Cardiac fibroblast (primary cell): ENCODE measurements at places on chromosomes 13 and 19.

DNA sequence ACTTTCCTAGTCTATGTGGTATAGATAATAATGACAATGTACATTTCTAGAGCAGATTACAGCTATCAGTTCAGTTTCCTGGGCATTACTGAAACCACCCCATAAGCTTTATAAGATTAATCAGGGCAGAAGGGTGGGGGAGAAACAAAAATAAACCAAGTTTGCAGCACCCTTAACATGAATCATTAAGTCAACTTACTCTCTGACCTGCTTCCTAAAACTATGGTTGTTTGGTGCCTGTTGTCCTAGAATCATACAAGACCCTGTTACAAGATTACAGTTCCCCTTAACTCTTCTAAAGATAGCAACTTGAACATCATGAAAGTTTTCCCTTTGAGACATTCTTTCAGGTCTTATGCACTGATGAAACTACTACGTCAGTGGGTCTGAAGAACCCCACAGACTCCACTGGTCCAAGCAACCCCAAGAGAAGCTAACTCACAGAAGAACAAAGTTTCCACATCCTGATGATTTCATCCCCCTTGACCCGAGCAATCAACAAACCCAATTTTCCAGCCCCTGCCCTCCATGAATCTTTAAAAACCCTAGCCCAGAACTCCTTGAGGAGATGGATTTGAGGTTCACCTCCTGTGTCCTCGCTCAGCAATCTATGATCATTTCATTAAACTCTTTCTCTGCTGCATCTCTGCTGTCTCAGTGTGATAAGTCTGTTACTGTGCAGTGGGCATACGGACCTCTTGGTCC lies 336.5 kb downstream of the FOXO1 start:
- DNase-seq: peak; percentile 66

- no peak for DNase-seq
Measured at GRCh38 chr13:111623743-111624505, 303.5 kb downstream of the TEX29 start.

GRCh38 chr19:35350591-35350990 lies 2.9 kb downstream of the FFAR1 start:
- DNase-seq: no peak

- DNase-seq: no peak
Measured at GRCh38 chr19:504616-505015, 2.7 kb upstream of the TPGS1 start.

DNA sequence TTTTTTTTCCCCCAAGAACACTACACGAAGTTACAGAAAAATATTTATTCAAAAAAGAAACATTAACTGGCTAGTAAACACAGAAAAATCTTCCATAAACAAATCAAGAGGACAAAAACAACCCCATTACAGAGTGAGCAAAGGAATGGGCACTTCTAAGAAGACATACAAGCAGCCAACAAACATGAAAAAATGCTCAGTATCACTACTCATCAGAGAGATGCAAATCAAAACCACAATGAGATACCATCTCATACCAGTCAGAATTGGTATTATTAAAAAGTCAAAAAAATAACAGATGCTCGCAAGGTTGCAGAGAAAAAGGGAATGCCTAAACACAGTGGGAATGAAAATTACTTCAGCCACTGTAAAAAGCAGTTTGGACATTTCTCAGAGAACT lies 131.7 kb downstream of the UGGT2 start:
- DNase-seq: no peak

DNA sequence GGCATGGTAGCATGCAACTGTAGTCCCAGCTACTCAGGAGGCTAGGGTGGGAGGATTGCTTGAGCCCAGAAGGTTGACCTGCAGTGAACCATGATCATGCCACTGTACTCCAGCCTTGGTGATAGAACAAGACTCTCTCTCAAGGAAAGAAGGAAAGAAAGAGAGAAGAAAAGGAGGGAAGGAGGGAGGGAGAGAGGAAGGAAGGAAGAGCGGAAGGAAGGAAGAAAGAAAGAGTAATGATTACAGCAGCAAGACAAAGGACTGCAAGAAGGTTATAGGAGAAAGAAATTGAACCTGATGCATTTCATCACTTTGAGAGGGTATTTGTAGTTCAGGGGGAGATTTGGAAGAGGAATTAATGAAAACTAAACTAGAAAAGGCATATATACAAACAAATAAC lies 155.7 kb downstream of the LACC1 start:
- DNase-seq: no peak

GRCh38 chr19:1223018-1223855 lies 14.6 kb downstream of the CBARP start:
- peak; percentile 60 for DNase-seq

DNA sequence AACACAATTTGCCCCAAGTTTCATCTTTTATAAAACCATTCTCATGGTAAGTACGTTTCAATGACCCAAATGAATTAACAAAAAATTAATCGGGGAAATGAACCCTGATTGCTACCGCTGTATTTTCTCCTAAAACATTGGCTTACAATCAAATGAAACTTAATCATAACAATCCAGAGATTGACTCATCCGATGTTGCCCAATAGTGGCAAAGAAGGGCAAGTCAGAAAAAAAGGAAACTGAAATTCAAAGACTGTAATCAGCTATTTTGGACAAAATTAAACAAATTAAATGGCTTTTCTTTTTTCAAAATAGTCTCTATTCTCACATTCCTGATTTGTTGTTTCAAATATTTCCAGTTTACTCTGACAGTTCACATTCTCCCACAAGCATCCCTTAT lies 3.9 kb upstream of the ACOD1 start:
- peak; percentile 78 for DNase-seq

DNA sequence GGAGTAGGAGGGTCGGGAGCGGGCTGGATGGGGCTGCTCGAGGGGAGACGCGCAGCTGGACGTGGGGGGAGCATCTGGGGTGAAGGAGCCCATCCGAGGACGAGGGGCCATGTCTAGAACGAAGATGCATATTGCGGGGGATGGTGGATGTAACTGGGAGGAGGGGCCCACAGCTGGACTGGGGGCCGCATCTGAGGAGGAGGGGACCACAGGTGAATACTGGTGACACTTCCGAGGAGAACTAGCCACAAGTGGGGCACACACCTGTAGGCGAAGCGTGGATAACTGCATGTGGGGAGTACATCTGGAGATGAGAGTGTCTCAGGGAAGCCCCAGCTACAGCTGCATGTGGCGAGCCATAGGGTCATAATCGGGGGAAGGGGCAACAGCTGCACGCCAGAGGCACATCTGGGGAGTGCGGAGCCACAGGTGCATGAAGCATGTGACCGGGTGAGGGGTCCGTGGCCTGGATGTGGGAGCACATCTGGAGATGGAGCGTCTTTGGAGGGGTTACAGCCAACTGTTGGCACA lies 402 bp downstream of the ZSWIM9 start:
- no peak for DNase-seq

- no peak for DNase-seq
Measured at GRCh38 chr13:79913141-79913827, 427.6 kb downstream of the SPRY2 start.

DNA sequence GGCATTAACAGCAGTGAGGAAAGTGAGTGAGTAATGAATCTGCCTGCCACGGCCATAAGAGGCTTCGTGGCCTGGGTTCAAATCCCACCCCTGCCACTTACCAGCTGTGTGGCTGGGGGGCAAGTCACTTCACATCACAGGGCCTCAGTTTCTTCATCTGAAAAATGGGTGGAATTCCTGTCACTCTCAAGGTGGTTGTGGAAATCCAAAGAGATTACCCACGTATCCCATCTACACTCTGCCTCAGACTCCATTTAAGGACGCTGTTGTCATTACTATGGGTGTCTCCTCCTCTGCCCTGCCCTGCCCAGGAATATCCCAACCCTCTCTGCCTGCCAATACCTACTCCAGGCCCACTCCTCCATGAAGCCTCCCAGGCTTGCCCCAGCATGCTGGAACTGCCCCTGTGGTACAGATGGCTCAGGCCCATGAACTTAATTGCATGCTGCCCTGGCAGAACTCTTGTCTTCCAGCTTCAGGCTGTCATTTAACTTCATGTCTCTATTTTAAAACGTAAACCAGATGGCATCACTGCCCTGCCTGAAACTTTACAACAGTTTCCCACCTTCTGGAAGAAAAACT lies 3.1 kb downstream of the GIPC1 start:
- no peak for DNase-seq

DNA sequence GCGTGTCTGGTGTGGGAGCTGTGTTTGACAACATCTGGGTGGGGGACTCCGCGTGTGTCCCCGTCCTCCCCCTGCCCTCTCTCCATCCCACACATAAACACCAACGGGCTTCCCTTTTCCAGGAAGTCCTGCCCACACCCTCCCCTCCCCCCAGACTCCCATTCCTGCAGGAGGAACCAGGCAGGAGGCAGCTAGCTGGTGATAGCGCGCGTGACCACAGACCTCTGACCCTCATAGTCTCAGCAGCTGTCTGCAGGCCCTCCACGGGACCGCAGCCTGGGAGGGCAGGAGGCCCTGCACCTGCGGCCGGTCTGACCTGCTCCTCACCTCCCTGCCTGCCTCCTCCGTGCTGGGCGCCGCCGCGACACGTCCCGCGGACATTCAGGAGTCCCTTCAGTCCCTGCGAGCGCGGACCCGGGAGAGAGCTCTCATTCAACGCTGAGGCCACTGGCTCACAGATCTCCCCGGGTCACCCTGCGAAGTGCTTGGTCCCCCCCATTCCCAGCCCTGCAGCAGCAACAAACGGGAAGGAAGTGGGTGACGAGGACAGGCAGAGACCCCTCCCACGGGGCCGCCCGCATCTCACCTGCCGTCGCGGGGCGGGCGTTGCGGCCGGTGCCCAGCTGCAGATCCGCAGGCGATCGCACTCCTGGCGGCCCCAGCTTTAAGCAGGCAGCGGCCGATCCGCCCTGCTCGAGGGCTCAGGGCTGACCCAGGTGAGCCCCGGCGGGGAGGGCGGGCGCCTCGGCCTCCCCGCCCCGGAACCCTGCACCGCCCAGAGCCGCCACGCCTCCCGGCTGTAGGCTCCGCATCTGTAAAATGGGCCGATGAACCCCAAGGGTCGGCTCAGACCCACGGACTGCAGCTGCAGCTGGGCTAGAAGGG lies 1.1 kb upstream of the ACP5 start:
- DNase-seq: no peak

- DNase-seq: peak; percentile 62
Measured at GRCh38 chr13:100244431-100244830, 155.5 kb downstream of the PCCA start.

GRCh38 chr13:73040968-73041596 lies 17.7 kb upstream of the KLF5 start:
- DNase-seq: no peak

- peak; percentile 64 for DNase-seq
Measured at GRCh38 chr13:33176526-33176925, 109.0 kb downstream of the STARD13 start.

DNA sequence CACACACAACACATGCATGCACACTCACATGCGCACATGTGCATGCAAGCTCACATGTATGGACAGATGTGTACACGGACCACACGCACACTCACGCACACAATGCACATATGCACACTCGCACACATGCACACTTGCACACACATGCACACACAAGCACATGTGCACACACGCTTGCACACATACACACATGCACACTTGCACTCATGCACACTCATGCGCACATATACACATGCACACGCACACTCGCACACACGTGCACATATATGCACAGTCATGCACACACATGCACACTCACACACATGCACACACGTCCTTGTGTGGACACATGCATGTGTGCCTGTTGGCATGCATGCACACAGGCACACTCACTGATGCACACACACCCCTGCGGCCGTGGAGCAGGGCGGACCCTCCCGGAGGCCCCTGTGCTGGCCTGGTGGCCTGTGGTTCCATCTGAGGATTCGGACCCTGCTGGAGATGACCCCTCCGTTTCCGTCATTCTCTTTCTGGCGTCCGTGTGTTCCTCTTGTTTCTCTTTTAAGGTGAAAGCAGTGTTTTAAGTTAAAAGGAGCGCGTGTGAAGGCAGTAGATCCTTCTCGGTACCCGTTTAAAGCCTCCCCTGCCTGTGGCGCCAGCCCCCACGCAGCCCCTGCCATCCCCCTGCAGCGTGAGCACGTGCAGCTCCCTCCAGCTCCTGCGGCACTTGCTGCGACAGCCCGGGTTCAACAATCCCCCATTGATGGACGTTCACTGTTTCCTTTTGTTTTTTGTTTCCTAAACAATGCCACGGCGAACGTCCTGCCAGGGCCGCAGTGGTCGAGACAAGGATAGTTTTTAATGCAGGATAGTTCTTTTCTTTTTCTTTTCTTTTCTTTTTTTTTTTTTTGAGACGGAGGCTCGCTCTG lies 5.6 kb downstream of the NDUFS7 start:
- no peak for DNase-seq

DNA sequence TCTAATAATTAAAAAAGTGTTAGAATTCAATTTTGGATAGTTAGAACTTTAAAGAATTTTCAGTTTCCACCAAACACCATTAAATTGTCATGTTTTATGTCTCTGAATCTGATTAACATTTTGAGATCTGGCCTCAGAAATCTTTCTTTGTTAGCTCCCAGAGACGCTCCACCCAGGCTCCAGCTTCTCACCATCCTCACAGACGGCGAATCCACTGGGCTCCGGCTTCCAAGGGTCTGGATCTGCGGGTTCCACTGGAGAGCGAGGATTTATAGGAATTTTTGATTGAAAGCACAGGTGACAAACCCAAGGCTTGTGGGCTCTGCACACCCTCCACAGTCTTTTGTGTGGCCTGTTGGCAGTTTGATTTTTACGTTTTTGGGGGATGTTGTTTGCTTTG lies 160.6 kb downstream of the URI1 start:
- DNase-seq: no peak

- peak; percentile 39 for DNase-seq
Measured at GRCh38 chr13:47976325-47976724, 24.7 kb downstream of the SUCLA2 start.

- no peak for DNase-seq
Measured at GRCh38 chr19:28244966-28245365, 968.0 kb downstream of the UQCRFS1 start.

GRCh38 chr19:17539238-17540117 lies 16.0 kb upstream of the COLGALT1 start:
- peak; percentile 97 for DNase-seq

DNA sequence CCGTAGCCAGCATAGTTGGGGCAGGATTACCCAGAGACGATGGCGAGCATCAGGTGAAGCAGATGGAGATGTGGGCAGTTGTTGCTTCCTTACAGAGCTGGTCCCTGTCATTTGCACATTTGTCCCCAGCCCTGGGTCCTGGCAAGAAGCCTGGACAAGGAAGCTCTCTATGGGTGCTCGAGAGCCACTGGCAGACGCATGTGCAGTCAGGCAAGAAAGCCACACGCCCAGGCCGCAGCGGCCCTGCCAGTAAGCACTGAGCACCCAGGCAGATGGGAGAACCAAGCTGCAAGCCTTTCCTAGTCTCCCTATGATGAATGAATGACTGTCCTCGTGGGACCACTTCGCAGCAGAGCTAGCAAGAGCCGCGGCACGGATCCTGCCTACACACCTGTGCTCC lies 182.8 kb downstream of the FOXO1 start:
- DNase-seq: no peak

GRCh38 chr19:55041627-55042343 lies 3.7 kb upstream of the GP6 start:
- DNase-seq: no peak

- no peak for DNase-seq
Measured at GRCh38 chr19:18741124-18742121, 49.7 kb downstream of the COMP start.
